ENCODE measurements at places on chromosomes 3 and 15. TPM values are rescaled to one million over a fixed set of nuclear protein-coding genes. Genes with fewer than 3 reads are reported as not detected.

Gene PPM1L
- 1.4 TPM for total RNA-seq

Gene TRIM59
- total RNA-seq, result 47.8 TPM

Gene SMCO1
- not detected for total RNA-seq

Gene FAM98B
- total RNA-seq, result 6.5 TPM

Gene GABRB3
- total RNA-seq, result 2.2 TPM

Gene SCG5
- 16.7 TPM for total RNA-seq

Gene STRIT1
- total RNA-seq, result not detected

Gene GPR149
- total RNA-seq, result not detected

All from fibroblast of the aortic adventitia (primary cell).